NCI-H1092 (cell line): ENCODE measurements at places on chromosomes 5 and 9.

DNA sequence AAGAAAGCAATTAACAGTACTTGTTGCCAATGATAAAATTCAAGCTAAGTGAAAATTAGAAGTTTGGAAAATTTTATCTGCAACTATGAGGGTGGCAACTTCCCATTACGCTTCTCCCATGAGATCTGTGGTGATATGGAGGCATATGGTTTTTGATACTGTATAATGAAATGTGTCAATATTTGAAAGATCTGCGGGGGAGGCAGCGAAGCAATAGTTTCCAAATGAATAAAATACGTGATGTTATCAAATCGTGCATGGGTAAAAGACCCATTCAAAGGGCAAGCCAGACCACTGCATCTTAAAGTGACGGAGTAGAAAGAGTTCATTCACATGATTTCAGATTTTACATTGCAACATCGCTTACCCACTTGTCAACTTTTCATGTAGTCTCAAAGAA, 20.9 kb upstream of the BOD1 start:
- DNase-seq: no peak

DNA sequence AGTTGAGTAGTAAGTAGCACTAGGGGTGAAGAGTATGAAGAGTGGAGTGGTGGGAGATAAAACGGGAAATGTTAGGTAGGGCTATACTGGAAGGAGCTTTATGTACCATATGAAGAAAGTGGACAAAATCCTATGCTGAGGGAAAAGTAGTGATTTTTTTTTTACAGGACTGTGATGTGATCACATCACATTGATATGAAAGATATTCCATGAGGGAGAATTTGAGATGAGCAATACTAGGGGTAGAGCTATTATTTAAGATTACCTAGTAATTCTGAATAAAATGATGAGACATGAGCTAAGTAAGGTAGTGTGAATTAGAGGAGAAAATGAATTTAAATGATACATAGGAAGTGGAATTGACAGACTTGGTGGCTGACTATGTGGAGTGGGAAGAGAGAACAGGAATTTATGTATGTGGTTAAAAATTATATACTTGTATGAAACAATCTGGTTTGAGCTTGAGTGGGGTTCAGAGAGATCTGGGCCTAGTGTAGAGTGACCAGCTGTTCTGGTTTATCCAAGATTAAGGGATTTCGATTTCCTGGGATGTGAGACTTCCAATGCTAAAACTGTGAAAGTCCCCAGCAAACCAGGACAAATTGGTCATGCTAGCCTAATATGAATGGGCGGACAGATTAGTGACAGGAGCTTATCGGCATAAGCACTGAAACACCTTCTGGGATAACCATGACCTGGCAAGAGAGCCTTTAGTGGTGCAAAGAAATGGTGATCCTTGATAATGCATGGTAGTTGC, 29.3 kb upstream of the STOM start:
- no peak for DNase-seq

DNA sequence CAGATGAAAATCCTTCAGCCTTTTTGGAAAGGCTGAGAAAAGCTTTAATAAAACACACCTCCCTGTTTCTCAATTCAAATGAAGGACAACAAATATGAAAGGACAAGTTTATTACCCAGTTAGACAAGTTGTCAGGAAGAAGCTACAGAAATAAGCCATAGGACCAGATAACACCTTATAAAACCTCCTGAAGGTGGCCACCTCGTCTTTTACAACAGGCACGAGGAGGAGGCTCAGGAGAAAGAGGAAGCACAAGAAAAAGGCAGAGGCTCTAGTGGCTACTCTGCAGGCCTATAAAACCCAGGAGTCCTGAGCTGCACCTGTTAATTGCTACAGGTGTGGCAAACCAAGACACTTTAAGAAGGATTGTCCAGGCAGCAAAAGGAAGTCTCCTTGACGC, 352.1 kb upstream of the CDH18 start:
- no peak for DNase-seq

DNA sequence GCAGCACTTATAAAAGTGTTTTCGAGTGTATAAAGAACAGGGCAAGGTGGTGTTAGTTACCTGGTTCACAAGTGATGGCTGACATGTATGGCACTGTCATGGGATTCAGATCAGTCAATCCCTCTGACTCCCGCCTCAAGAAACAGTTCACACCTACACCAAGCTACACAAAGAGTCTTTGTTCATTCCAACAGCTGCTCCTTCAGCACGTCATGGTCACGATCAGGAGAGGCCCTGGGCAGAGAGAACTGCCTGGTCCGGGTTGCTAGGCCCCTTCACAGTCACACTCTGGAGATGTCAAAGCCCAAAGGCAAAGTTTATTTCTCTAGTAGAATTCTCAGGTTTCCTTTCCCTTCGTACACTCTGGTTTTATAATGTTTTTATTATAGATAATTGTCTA, 426.7 kb downstream of the ZSWIM6 start:
- no peak for DNase-seq

- no peak for DNase-seq
Observed at GRCh38 chr5:93019896-93020295, 561.1 kb downstream of the NR2F1-AS1 start.

DNA sequence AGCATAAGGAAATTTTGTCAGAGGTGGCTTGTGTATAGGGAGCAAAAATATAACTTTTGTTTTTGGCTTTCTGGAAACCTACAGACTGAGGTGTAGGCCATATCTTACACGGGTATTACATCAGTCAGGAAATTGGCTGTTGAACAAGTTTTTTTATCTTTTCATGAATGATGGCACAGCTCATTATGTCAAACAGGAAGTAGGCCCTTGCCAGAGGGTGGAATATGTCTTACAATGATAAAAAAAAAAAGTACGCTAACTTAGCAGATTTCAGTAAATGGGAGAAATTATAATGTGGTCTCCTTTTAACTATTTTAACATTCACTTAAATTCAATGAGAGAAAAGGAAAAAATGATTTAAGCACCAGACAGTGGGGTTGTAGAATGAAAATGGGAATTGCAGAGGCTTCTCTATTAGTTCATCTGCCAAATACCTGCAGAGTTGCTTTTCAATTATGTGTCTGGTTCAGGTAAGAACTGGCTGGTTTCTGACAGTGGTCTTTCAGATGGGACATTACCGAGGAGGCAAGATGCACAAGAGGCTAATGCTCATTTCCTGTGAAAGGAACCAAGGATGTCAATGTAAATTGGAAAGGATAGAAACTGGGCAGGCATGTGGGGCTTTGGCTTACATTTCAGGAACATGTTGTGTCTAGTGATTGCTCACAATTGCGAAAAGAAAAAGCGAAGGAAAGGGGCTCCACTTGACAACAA, 169.9 kb downstream of the NNT start:
- DNase-seq: no peak

GRCh38 chr9:129487658-129488483, 133.0 kb downstream of the C9orf50 start:
- DNase-seq: peak; percentile 39
